ENCODE measurements at places on chromosomes 3 and 15.

DNA sequence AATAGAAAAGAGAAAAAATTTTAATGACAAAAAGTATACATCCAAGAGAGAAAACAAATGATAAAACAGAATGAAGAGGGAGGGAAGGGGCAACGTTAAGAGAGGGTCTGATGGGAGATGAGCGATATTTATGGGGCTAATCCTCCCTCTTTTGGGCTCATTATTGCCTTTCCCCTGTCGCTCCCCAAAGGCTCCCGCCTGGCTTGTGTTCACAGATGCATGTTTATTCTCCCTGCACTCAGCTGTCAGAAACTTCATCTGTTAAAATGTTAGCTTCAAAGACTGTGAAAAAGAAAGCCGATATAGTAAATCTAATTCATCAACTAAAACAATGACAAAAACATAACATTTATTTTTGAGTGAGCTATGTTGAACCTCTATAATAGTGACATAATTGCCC is 74.3 kb downstream of the GABRB3 start:
- no peaks in the 10 kb centered on the region for H3K4me1 ChIP-seq
- no peaks in the 10 kb centered on the region for H3K36me3 ChIP-seq
- H3K27ac ChIP-seq = no peak overlapping the region
- H3K4me3 ChIP-seq = no peak overlapping the region

- H3K4me3 ChIP-seq = no peak overlapping the region
- no peaks in the 10 kb centered on the region for H3K36me3 ChIP-seq
- H3K27me3 ChIP-seq = no peaks in the 10 kb centered on the region
- DNase-seq = no peak
- peaks cover 10% of the 10 kb centered on the region for H3K4me1 ChIP-seq
Measured at GRCh38 chr3:49601358-49602048, 47.2 kb downstream of the BSN start.

- no peaks in the 10 kb centered on the region for H3K27me3 ChIP-seq
- H3K36me3 ChIP-seq = peaks cover 4% of the 10 kb centered on the region
- H3K4me1 ChIP-seq = no peaks in the 10 kb centered on the region
- no peak for DNase-seq
- no peak overlapping the region for H3K27ac ChIP-seq
- H3K4me3 ChIP-seq = no peak overlapping the region
Measured at GRCh38 chr3:20524328-20524727, 338.3 kb upstream of the SGO1 start.

DNA sequence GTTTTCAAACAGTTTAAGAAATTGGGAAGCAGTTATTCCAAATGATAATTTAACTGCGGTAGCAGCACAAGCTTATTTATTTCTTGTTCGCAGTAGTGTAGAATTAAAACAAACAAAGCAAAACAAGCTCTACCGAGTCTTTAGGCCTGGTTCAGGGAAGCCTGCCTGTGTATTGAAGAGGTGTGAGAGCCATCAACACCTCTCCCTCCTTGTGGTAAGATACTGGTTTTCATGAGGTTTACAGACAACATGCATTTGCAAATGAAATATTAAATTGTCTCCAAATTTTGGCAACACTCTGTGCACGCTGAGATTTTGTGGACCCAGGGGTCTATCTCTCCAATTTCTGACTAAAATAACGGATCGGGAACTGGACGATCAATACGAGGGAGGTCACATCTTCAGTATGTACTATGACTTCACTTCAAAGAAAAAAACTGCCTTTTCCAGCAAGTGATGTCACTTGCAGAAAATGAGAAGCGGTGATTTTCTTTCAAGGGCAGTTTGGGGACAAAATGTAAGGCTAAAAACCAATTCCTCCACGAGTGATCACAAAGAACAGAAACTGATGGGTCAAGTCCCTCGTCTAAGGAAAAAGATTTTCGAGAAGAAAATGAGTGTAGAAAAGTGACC is 721 bp downstream of the ATR start:
- H3K4me1 ChIP-seq = peaks cover 29% of the 10 kb centered on the region
- no peak for DNase-seq
- peaks cover 3% of the 10 kb centered on the region for H3K27me3 ChIP-seq
- peak overlapping the region; percentile 99 for H3K27ac ChIP-seq
- H3K4me3 ChIP-seq = peak overlapping the region; percentile 96

GRCh38 chr3:71625676-71626075 is 42.1 kb upstream of the FOXP1 start:
- H3K4me1 ChIP-seq = no peaks in the 10 kb centered on the region
- no peak for DNase-seq
- H3K27me3 ChIP-seq = no peaks in the 10 kb centered on the region
- H3K4me3 ChIP-seq = no peak overlapping the region
- no peak overlapping the region for H3K27ac ChIP-seq

- peaks cover 37% of the 10 kb centered on the region for H3K27me3 ChIP-seq
- no peaks in the 10 kb centered on the region for H3K36me3 ChIP-seq
- DNase-seq = no peak
- no peak overlapping the region for H3K27ac ChIP-seq
Measured at GRCh38 chr3:73572368-73572767, 52.4 kb downstream of the PDZRN3 start.

DNA sequence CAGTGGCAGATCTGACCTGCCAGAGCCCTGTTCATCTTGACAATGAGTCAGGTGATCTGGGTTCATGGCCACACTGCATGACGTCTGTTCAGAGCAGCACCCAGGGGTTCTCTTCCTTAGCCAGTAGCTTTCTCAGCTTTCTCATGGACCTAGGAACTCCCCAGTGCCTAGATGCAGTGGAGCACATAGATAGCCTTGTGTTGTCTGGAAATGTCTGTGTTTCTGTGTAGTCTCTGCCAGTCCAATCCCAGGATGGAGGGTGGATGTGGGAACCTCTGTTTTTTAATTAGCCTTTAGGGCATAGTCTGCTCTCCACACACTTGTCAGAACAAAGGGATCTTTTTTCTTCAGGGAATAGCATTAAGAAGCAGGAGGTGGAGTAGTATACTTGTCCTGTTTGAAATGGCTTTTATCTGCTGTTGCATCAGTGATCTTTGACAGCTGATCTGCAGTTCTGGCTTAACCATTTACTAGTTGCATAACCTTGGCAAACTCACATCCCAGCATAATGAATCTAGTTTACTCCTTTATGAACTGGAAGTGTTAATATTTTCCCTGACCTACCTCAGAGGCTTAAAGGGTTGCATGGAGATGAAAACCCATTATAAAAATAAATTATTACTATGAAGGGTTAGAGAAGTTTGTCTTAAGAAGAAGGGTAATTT is 16.1 kb upstream of the CACNA1D start:
- no peaks in the 10 kb centered on the region for H3K4me1 ChIP-seq
- no peak overlapping the region for H3K4me3 ChIP-seq
- H3K27me3 ChIP-seq = peaks cover 32% of the 10 kb centered on the region
- DNase-seq = no peak

DNA sequence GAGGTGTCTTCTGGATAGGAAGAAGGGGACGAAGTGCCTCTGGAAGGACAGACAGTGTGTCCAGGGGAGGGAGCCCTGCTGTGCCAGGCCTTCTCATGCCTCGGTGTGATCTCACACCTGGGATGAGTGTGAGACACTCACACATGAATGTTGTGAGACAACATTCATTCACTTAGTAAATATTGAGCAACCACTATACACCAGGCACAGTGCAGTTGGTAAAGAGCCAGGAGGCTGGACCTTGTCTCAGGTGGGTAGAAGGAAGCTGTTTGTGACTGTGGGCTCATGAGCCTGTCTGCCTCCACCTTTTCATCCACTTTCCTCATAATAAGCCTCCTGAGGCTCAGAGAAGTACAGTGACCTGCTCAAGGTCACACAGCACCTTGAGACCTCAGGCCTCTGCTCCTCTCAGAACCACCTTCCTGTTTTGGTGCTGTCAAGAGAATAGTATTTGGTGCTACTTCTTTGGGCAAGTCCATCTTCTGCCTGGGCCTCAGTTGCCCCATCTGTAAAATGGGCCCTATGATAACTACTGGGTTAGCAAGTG is 20.9 kb downstream of the SLC6A6 start:
- no peaks in the 10 kb centered on the region for H3K27me3 ChIP-seq
- DNase-seq = no peak
- peaks cover 73% of the 10 kb centered on the region for H3K4me1 ChIP-seq
- peaks cover 17% of the 10 kb centered on the region for H3K36me3 ChIP-seq
- H3K4me3 ChIP-seq = no peak overlapping the region

DNA sequence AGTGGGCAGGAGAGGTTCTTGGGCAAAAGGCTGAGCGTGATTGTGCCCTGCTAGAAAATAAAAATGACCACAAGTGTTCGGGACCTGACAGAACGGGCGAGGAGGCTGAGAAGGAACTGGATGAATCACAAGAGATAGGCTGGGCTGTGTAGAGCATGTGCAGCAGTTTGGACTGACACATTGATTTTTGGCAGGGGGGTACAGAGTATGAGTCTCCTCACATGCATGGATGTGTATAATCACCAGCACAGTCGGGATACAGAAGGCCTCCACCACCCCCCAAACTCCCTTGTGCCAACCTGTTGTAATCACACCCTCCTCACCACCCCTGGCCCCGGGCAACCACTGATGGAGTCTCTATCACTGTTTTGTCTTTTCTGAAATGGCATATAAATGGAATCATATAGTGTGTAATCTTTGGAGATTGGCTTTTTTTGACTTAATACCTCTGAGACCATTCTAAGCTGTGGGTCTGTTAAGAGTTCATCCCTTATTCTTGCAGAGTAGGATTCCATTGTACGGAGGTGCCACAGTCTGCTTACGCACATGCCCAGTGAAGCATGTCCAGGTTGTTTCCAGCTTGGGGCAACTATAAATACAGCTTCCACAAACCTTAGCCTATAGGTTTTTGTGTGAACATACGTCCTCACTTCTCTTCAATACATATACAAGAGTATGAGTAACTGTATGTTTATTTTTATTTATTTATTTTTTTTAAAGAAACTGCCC is 438.8 kb downstream of the FOXP1 start:
- peak overlapping the region; percentile 88 for H3K27ac ChIP-seq
- no peak for DNase-seq
- no peak overlapping the region for H3K4me3 ChIP-seq
- peaks cover 62% of the 10 kb centered on the region for H3K4me1 ChIP-seq

DNA sequence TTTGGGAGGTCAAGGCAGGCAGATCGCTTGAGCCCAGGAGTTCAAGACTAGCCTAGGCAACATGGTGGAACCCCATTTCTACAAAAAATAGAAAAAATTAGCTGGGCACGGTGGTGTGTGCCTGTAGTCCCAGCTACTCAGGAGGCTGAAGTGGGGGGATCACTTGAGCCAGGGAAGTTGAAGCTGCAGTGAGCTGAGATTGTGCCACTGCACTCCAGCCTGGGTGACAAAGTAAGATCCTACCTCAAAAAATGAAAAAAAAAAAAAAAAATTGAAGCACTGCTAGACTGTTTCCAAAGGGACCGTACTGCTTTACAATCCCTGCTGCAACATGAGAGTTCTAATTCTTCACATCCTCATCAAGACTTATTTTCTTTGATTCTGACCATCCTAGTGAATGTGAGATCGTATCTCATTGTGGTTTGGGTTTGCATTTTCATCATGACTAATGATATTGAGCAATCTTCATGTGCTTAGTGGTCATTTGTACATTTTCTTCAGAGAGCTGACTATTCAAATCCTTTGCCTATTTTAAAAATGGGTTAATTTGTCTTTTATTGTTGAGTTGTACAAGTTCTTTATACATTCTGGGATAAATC is 10.8 kb downstream of the CMTM8 start:
- DNase-seq = no peak
- no peak overlapping the region for H3K27ac ChIP-seq
- H3K4me3 ChIP-seq = no peak overlapping the region
- H3K4me1 ChIP-seq = peaks cover 32% of the 10 kb centered on the region

DNA sequence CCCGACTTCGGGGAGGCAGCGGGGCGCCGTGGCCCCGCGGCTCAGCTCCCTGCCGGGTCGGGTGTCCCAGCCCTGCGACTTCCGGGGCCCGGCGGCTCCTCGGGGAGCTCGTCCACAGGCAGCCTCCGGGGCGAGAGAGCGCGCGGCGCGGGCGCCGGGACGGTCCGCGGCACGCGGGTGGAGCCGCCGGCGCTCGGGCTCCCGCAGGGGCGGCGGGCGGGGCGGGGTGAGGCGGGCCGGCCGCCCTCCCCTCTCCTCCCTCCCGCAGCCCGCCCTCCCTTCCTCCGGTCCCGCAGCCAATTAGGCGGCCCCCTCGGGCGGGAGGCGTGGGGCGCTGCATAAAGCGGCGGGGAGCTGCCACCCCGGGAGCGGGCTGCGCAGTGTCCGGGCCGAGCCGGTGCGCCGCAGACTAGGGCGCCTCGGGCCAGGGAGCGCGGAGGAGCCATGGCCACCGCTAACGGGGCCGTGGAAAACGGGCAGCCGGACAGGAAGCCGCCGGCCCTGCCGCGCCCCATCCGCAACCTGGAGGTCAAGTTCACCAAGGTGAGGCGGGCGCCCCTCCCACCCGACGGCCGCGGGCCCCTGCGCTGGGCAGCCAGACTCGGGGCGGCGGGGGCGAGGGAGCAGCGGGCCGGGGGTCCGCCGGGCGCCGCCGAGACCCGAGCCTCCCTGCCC is at the start of gene ALDH1A3:
Gene ALDH1A3 (plus strand): TSS at position 368 of the 675 bp plus-strand sequence. CDS start 77 bp downstream, at position 445.
- peaks cover 59% of the 10 kb centered on the region for H3K27me3 ChIP-seq

GRCh38 chr15:96703091-96703490 is 372.6 kb downstream of the NR2F2 start:
- no peaks in the 10 kb centered on the region for H3K36me3 ChIP-seq
- peaks cover 10% of the 10 kb centered on the region for H3K27me3 ChIP-seq
- H3K4me1 ChIP-seq = no peaks in the 10 kb centered on the region
- H3K27ac ChIP-seq = no peak overlapping the region
- DNase-seq = no peak

GRCh38 chr3:108124337-108125152 is 33.7 kb upstream of the CD47 start:
- no peaks in the 10 kb centered on the region for H3K36me3 ChIP-seq
- H3K4me3 ChIP-seq = peak overlapping the region; percentile 93
- H3K27me3 ChIP-seq = no peaks in the 10 kb centered on the region
- peak overlapping the region; percentile 99 for H3K27ac ChIP-seq
- peak; percentile 75 for DNase-seq

- peak overlapping the region; percentile 79 for H3K4me3 ChIP-seq
- peak; percentile 72 for DNase-seq
- H3K36me3 ChIP-seq = no peaks in the 10 kb centered on the region
- peak overlapping the region; percentile 75 for H3K27ac ChIP-seq
Measured at GRCh38 chr3:39177708-39178332, 14.6 kb downstream of the XIRP1 start.

GRCh38 chr15:60070838-60071493 is 66.9 kb downstream of the FOXB1 start:
- peaks cover 10% of the 10 kb centered on the region for H3K4me1 ChIP-seq
- no peak for DNase-seq
- H3K4me3 ChIP-seq = no peak overlapping the region
- H3K36me3 ChIP-seq = no peaks in the 10 kb centered on the region

Measured in naive thymus-derived CD8-positive, alpha-beta T cell (primary cell).